AG10803 (cell line): ENCODE measurements at places on chromosomes 2 and 18.
A peak's percentile ranks its signal among the peaks of the same experiment; 100 is the strongest.

- no peak for DNase-seq
Observed at GRCh38 chr2:23246992-23247683, 137.8 kb upstream of the KLHL29 start.

- no peak for DNase-seq
Observed at GRCh38 chr2:170836027-170836426, 19.3 kb downstream of the GAD1 start.

- no peak for DNase-seq
Observed at GRCh38 chr2:54348646-54349045, 92.6 kb upstream of the TSPYL6 start.

DNA sequence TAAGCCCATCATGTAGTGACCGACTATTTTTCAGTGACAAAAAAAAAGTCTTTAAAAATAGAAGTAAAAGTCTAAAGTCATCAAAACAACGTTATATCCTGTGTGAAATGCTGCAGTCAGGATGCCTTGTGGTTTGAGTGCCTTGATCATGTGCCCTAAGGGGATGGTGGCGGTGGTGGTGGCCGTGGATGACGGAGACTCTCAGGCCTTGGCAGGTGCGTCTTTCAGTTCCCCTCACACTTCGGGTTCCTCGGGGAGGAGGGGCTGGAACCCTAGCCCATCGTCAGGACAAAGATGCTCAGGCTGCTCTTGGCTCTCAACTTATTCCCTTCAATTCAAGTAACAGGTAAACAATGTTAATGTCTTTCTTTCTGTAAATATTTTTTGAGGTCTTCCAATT lies at the start of gene CD28:
TSS of gene CD28 (plus strand) at position 237 of the 400 bp plus-strand sequence. CDS start at position 295, 58 bp downstream.
- no peak for DNase-seq

DNA sequence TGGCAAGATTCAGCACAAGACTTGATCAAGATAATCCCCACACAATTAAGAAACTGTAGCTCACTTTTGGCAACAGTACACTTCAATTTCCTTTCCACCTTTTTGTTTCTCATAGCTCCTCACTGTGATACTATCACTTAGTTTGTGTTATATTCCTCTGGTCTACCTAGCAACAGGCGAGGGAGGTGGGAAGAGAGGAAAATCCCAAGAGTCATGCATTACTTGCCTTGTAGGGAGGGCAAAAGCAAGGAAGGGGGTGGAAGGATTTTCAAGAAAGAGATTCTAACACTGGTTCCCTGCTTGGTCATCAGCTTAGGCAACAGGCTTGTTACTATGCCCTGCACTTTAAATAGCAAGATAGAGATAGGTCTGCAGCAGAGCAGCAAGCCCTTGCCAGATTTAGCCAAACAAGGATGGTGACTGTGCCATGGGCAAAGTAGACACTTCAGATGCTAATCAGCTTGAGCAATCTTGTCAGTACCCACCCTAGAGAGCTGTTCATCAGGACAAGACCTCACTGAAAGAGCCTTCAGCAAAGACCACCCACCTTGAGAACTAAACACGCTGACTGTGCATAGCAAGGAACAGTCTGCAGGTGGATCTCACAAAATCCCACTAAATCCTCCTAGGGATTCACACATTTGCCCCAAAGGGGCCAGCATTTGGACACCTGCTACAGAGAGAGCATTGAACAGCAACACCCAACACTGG lies 134.6 kb downstream of the MBD2 start:
- no peak for DNase-seq

DNA sequence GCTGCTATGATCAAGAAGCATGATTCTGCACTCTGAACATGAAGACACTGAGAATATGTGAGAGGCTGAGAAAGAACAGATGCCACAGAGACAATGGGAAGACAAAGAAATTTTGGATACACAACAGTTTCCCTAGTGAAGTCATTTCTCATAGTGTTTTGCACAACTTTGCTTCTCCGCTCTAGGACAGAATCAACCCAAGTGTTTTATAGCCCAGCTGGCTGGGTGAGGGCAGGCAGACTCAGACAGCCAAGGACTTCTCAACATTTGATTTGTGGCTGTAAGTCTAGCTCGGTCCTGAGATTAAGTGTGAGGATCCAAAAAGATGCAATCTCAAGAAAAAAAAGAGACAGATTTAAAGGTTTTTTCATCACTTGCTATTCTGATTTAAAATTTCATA lies 536.5 kb upstream of the CRIM1 start:
- DNase-seq, result no peak

- peak; percentile 44 for DNase-seq
Observed at GRCh38 chr2:118122594-118123281, 34.5 kb downstream of the INSIG2 start.

GRCh38 chr2:205776720-205777119 lies 94.4 kb downstream of the NRP2 start:
- no peak for DNase-seq

- no peak for DNase-seq
Observed at GRCh38 chr18:64259871-64260270, 111.0 kb upstream of the LINC00305 start.

GRCh38 chr2:38277245-38278116 lies 99.6 kb downstream of the ATL2 start:
- no peak for DNase-seq

- DNase-seq, result no peak
Observed at GRCh38 chr18:832085-832681, 20.1 kb upstream of the YES1 start.

DNA sequence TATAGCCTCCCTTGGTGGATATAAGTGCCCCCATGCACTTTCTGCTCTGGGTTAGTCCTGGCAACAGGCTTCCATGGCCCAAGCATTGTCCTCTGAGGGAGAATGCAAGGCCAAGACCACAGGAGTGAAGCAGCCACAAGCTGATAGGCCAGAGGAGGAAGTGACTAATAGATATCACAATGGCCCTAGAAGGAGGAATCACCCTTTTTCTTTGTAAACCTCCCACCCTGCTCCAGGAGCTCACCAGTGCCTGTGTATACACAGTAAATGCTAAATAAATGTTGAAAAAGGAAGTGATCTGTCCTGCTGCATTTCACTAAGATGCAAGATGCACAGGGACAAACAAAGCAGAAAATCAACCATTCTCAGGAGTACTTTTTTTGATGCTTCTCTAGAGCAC lies 49.7 kb upstream of the ABCA12 start:
- DNase-seq, result no peak

DNA sequence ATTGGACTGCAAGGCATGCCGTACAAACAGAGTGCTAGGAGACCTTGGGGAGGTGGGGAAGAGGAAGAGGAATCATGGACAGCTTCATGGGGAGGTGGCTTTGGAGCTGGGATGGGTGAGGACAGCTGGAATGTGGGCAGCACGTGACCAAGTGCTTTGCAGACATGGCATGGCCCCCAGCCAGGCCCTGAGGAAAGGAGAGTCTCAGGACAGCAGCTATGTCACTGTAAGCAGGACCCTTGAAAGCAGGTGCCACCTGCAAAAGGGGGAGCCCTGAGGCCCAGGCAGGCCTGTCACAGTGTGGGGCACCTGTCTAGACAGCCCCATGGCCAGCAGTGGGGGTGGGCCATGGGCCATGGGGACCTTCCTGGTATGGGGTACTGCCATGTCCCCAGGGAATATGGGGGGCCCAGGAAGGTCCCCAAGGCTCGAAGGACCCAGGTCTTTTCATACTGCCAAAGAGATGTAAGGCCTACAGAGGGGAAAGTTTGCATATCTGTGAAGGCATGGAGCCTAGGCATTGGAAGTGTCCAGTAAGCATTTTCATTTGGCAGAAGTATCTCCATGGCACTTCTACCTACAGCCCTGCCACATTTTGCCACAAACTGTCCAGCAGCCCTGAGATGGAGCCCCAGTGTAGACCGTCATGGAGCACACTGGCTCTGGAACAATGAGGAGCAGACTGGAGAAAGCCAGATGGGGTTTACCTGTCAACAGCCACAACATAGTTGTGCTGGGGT lies 9.9 kb downstream of the PAX8 start:
- DNase-seq, result no peak

DNA sequence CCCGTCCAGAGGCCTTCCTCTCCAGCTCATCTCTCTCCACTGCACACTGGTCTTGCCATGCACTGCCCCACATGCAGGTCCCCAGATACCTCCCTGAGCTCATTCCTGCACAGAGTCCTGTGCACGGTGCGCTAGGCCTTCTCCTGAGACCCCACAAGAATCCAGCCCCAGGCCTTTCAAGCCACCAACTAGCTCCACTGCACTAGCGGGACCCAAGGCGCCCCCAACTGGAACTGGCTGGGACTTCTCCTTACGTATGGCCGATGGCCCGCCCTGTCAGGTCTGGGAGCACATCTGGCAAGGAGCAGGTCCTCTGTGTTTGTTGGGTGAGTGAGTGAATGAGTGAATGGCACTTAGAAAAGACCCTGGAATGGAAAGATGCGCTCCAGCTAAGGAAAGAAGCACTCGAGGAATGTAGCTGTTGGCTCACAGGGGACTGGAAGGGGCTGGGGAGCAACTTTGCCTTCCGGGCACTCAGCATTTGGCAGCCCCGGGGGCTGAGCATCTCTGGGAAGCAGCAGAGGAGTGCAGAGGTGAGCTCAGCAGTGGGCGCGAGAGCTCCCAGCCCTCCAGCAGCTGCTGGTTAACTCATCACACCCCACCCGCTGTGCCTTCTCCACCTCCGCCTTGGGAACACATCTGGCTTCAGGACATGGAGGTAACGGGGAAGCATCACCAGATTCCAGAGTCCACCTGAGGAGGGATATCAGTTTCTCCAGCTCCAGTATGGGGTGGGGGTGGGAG lies 223.1 kb downstream of the GLI2 start:
- no peak for DNase-seq
